ENCODE measurements at places on chromosomes 1 and 21. TPM values are rescaled to one million over a fixed set of nuclear protein-coding genes. Genes with fewer than 3 reads are reported as not detected.

The SFT2D2 gene
- total RNA-seq: 85.9 TPM

The GPR52 gene
- 2.1 TPM for total RNA-seq

DNA sequence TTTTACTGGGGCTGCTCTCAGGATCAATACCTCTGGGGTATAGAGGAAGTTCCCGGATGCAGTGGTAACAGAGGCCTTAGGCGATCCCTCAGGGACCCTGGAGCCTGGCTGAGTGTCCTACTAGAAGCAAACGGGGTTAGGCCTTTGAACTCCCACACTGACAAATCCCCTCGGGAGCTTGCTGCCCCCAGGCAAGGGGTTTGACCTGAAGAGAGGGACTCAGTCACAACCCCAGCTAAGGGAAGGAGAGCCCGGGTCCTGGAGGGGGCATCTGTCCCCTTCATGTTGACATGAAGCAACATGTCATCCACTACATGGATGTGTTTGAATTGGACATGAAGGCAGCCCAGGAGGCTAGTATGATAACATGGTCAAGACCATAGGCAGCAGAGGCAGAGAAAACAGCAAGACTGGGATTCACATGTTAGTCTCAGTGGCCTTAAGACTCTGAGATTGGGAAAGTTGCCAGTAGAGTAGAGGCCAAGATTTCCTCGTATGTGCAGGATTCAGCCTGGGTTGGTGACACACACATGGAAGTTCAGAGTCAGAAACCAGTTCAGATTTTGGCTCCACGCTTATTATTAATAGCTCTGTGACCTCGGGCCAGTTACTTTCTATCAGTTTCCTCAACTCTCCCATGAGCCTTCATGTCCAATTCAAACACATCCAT lies 101.5 kb downstream of the KCNN3 start:
- no peak for DNase-seq

The PTGER3 gene
- 1.6 TPM for total RNA-seq

The COL6A2 gene
- 405 TPM for total RNA-seq

The RPE65 gene
- not detected for total RNA-seq

GRCh38 chr1:211735208-211736170 lies 60.1 kb upstream of the NEK2 start:
- no peak for DNase-seq

The KCNJ10 gene
- 0.58 TPM for total RNA-seq

The AKR7A3 gene
- total RNA-seq: 0.26 TPM

- no peak for DNase-seq
Measured at GRCh38 chr1:193674292-193674944, 488.0 kb upstream of the B3GALT2 start.

DNA sequence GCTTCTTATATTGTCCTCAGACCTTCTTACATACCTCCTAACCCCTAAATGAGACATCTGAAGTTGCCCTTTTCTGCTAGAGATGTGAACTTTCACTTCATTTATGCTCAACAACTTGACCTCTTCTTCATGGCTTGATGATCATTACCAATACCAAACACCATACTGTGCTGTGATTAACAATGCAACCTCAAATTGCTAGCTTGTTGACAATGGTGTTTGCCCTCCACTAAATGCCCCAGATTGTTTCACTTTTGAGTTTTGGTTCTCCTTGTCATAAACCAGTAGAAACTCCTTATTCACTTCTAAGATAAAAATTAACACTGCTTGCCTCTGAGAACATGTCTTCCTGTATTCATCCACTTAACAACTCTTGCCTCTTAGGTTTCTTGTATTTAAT lies 5.6 kb downstream of the JAK1 start:
- DNase-seq: no peak

DNA sequence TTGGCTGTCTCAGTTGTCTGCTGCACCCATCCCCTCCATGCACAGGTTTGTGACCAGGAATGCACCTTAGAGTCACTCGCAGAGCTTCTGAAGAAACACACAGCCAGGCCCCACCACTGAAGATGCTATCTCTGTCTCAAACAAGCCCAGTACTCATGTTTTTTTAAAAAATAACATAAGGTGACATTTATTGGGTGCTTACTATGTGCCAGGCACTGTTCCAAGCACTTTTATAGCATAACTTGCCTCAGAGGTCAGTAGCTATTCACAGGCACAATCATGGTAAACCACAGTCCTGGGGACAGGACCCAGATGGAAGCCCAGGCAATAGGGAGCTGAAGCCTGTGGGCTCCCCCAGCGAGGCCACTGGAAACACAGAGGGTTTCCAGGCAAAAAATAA lies 8.8 kb upstream of the ATP13A2 start:
- no peak for DNase-seq

The RGS8 gene
- total RNA-seq: 0.05 TPM

DNA sequence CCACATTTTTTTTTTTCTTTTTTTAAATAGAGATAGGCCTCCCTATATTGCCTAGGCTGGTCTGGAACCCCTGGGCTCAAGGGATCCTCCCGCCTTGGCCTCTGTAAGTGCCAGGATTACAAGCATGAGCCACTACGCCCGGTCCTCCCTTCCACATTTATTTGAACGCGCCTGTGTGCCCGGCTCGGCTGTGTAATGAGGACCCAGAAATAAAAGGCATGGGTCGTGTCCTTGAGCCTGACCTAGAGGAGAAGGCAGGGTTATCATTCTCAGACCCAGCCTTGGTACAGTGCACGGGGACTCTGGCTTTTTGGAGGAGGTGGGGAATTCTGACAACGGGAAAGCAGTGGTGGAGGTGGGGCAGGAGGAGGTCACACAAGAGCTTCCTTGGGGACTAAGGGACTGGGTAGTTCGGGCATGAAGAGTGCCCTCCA lies 841 bp downstream of the CENPF start:
- peak; percentile 32 for DNase-seq

DNA sequence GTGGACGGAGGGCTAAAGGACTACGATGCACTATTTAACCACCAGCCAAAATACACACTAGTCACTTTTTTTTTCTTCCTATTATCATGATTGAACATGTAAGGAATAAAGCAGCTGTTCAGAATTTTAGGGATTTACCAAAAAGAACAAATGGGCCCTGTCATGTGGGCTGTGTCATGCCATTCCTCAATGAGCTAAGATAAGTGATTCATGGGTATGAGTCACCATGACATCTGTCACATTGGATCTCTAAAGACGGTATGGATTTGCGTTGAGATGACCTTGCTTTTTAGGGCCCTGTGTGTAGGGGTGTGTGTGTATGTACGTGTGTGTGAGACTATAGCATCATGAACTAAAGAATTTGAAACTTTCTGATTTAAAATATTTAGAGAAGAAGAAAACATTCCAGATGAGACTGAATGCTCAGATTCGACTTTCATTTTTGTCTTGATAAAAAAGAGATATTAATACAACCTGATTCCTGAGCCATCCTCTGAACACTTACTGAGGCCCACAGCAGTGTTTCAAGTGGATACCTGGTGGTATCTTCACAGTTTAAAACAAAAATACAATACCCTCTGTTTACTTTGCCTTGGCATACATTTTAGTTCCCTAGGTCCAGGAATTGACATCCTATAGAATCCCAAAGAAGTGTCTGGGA lies 246.1 kb upstream of the DUSP10 start:
- DNase-seq: no peak

DNA sequence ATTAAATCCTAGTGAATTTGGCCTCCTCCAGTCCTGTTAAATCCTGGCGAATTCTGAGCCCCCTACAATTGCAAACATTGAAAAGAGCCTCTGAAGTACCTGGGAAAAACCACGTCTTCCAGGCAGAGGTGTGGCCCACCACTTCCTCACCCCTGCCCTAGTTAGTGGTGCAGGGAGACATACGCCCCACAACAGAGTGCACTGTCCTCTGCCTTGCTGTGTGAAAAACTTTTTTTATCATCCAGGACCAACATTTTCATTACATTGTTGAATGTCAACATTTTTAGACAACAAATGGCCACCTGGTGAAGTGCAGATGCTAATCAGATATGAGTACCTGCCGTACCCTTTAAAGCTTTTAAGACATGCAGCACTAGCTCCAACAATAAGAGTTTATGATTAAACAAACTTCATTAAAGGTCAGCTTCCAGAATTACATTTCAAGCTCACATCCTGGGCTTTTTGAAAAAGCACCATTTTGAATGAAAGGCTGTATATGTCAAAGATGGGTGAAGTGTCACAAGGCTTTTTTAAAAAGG lies 13.6 kb upstream of the TMPRSS2 start:
- DNase-seq: no peak

The C1QA gene
- 476 TPM for total RNA-seq

- no peak for DNase-seq
Measured at GRCh38 chr1:66925558-66925910, 744 bp downstream of the MIER1 start.

DNA sequence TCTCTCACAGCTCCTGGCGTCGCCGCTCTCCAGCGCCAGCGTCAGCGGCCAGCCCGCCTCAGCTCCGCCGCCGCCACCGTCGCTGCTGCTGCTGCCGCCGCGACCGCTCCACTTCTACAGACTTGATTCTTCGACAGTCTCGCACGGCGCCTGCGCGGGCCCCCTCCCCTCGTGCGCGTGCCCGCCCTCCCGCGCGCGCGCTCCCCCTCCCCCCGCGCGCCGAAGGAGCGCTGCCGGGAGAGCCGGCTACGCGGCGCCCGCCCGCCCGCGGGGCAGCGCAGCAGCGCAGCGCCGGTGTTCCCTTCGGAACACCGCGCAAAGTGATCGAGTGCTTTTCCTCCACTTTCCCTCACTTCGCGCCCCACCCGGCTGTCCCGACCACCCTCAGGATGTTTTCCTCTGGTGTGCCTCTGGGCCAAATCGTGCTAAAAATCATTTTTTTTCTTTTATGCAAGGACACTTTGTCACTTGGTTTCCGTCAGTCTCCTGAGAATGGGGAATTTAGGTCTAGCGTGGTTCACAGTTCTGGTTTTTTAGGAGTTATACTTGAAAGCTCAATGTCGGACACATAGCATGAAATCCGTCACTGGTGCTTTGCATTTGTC lies at the start of gene IRF2BP2:
Gene IRF2BP2, minus strand, starts transcription at position 118 of the 605 bp plus-strand sequence. CDS start 684 bp downstream, outside the sequence.
- peak; percentile 95 for DNase-seq

DNA sequence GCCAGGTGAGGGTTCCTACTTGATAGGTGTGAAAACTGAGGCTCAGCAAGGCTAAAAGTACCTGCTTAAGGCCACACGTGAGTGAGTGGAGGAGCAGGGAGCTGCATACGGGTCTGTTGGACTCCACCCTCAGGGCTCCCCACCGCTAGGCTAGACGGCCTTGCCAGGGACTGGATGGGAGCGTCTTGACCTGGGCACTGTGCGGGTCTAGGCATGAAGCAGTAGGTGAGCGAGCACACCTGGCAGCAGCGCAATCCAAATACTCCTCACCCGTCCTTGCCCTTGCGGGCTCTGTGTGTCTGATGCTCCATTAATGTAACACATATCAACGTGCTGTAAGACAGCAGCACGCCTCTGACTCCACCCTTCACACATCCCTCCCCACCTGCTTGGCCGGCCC lies 94.0 kb downstream of the LACTBL1 start:
- DNase-seq: no peak

GRCh38 chr1:60864722-60865121 lies 217.6 kb upstream of the NFIA start:
- no peak for DNase-seq

The RAB42 gene
- 6.1 TPM for total RNA-seq

DNA sequence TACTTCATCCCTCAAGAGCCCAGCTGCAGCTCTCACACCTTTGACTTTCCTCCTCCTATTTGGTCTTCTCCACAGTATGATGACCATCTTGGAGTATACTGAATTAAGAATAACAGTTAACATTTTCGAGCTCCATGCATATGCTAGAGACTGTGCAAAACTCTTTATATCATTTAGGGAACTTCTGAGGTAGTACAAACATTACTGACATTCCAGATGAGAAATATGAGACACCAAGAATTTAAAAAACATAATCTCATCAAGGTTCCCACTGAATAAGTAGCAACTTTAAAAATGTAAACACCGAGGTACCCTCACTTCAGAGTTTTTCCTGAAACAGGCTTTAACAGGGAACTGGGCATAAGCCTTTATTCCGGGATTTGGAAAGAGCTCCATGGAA lies 22.7 kb downstream of the FMO3 start:
- no peak for DNase-seq
